Transverse colon (tissue), 4 donors: ENCODE measurements at places on chromosomes 16 and 17. TPM values are rescaled to one million over a fixed set of nuclear protein-coding genes. Genes with fewer than 3 reads are reported as not detected.

DNA sequence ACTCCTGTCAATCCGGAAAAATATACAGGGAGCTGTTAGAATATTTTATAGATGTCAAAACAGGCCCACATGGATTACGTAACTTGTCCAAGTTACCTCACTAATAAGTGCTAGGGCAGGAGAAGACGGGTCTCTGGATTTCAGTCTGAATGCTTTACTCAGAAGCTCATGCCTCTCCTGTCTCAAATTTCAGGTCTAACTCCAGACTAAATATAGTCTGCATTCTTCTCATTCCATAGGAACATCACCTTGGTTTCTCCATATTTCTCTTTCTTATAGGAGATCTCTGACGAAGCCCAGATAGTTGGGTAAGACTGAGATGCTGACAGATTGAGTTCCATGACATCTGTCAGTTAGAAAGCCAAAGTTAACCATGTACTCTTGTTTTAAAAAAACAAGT, 174.2 kb downstream of the STX8 start:
- no peak for DNase-seq

DNA sequence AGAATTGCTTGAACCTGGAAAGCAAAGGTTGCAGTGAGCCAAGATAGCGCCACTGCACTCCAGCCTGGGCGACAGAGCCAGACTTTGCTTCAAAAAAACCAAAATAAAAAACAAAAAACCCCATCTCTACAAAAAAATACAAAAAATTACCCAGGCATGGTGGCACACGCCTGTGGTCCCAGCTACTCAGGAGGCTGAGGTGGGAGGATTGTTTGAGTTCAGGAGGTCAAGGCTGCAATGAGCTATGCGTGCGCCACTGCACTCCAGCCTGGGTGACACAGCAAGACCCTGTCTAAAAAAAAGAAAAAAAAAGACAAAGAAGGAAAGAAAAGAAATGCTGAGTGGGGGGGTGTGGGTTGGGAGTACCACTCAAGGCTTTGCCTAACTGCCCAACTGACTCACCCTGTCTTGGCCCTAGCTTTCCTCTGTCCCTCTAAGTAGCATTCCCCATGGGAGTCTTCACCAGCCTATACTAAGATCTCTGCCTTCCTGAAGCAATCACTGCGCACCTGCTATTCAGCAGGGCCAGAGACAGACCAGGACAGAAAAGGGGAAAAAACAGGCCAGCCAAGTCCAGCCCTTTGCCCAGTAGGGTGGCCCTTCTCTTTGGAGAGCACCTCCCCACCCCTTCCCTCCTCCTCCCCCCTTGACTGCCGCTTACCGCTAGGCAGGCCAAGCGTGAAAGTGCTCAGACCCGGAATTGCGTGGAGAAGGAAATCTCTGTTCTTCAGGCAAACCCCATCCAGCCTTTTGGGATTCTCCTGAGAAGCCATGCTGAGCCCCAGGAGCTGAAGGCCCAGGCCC, 45.8 kb downstream of the RTN4RL1 start:
- no peak for DNase-seq

DPEP1 gene
- total RNA-seq, result 1.4 TPM

- no peak for DNase-seq
These were observed 23.9 kb downstream of the GPR139 start for GRCh38 chr16:20049831-20050230.

DNA sequence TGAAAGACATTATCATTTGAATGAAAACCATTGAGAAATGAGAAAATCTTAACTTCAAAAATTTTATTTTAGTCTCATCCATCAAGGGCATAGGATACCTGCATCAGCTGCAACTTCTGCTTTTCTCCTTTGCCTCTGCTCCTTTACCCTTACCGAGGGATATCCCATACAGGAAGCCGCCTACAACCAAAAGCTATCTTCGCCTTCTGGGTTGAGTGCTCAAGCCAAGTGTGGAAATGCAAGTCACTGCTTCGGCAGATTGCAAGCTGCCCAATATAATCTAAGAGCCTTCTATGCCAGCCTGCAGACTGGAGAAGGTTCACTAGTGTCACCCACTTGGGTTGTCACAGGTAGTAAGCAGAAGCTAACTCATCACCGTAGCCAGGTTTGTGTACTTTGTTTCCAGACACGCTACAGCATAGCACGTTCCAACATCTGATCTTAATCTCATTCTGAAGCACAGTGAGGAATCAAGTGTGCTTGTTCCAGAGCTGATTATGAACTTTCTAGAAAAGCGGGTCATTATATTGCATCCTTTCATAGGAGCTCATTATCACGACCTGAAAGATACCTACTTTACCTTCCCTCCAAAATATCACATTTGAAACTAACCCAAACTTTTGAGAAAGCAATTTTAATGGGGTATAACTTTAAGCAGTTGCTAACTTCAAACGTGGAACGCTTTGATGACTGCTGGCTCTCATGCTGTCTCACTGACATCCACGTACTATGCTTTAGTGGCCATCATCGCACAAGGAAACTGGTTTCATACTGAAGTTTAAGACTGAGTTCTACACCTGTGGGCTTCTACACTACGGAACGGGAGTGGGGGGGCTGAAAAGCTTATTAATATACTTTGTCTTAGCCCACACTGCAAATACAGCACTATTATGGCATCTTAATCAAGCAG, 8.0 kb upstream of the UNK start:
- no peak for DNase-seq

GRCh38 chr16:82653550-82654511, 27.1 kb downstream of the CDH13 start:
- DNase-seq, result no peak

DNA sequence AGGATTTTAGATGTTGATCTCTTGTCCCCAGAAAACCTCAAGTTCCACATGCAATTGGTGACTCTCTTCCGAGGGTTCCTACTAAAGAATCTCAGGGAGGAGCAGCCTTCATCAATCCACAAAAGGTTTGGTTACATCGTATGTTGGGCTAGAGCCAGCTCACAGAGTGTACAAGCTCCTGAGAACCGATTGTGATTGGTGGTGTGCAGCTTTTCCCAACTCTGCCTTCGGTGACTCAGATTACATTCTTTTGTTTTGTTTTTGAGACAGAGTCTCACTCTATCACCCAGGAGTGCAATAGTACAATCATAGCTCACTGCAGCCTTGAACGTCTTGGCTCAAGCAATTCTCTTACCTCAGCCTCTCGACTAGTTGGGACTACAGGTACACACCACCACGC, 172.4 kb downstream of the PMP22 start:
- no peak for DNase-seq

- DNase-seq, result no peak
These were observed 73.5 kb downstream of the FOXL1 start for GRCh38 chr16:86651823-86652222.

TEX19 gene
- total RNA-seq, result not detected

OGFOD3 gene
- total RNA-seq, result 27.5 TPM

- DNase-seq, result peak; percentile 87
These were observed at the start of gene METRNL for GRCh38 chr17:83079352-83079747. Gene METRNL (plus strand): TSS chr17:83079609. CDS start chr17:83079816, 207 bp downstream.

GRCh38 chr16:84007965-84008364, 34.6 kb downstream of the SLC38A8 start:
- DNase-seq, result no peak

ABCA6 gene
- 13.5 TPM for total RNA-seq

- DNase-seq, result no peak
These were observed 10.1 kb downstream of the AFMID start for GRCh38 chr17:78197147-78197832.

- peak; percentile 70 for DNase-seq
These were observed 63.1 kb downstream of the MYO18A start for GRCh38 chr17:29116804-29117753.

HP gene
- total RNA-seq, result not detected

- DNase-seq, result no peak
These were observed 11.9 kb downstream of the KIF19 start for GRCh38 chr17:74337834-74338500.

DNA sequence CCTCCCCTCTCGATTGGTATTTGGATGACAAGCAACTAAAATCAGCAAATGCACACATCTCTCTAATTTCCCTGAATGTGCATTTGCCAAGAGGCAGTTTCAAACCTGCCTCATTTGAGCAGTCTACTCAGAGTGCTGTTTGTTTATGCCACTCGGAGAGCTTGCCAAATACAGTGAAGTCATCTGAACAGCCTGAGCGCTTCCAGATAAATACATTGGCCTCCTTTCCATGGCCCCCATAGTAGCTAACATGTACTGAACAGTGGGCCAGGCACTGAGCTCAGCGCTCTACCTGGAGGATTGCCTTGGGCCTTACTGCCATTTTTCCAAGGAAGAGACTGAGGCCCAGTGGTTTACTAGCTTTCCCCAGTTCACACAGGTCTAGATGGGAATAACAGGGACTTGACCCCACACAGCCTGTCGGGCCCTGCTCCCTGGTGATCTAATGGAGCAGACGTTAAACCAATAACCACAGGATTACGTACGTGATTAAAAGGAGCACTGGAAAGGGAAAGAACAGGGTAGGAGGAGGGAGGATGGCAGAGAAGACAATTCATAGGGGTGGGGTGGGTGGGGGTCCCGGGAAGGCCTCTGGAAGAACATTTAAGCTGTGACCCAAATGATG, 18.7 kb upstream of the ANKRD40CL start:
- no peak for DNase-seq

MT1M gene
- 2.7 TPM for total RNA-seq

DNA sequence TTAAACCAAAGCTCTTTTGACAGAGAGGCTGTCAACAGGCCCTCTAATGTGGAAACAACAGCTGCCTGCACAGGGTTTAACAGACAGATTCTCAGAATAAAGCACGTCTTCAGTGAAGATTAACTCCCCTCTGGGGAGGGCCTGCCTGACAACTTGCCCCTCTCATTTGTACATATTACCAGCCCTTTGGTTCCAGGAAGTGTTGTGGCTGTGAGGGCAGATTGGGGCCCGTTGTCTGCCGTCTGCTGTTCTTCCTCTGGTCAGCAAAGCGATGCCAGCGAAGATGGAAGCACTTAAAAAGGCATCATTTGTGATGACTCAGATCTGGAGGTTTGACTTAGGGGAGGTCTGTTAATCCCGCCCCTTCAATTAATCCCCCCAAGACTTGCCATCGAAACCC, 177.0 kb upstream of the IRX6 start:
- DNase-seq, result no peak

CSNK2A2 gene
- 38.2 TPM for total RNA-seq

CHCT1 gene
- not detected for total RNA-seq

NATD1 gene
- total RNA-seq, result 2.6 TPM

PRKCB gene
- total RNA-seq, result 20.5 TPM

HOXB7 gene
- 20.9 TPM for total RNA-seq

- DNase-seq, result no peak
These were observed 191.6 kb downstream of the CPPED1 start for GRCh38 chr16:12611916-12612597.
